GM18507 (cell line): ENCODE measurements at places on chromosomes 11 and 22.

DNA sequence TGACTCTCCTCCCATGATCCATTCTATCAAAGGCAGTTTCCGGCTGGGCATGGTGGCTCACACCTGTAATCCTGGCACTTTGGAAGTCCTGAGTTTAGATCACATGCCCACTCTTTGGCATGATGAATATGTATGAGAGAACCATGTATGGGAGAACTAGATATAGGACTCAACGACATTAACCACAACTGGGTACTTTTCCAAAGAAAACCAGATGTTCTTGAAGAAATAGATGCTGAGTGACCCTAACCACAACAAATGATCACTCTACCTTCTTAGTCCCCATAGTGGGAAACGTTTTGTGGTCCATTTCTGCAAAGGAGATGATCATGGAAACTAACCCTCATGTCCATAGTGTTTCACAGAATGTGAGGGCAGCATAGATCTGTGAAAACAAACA, 13.6 kb downstream of the FJX1 start:
- no peak for DNase-seq

DNA sequence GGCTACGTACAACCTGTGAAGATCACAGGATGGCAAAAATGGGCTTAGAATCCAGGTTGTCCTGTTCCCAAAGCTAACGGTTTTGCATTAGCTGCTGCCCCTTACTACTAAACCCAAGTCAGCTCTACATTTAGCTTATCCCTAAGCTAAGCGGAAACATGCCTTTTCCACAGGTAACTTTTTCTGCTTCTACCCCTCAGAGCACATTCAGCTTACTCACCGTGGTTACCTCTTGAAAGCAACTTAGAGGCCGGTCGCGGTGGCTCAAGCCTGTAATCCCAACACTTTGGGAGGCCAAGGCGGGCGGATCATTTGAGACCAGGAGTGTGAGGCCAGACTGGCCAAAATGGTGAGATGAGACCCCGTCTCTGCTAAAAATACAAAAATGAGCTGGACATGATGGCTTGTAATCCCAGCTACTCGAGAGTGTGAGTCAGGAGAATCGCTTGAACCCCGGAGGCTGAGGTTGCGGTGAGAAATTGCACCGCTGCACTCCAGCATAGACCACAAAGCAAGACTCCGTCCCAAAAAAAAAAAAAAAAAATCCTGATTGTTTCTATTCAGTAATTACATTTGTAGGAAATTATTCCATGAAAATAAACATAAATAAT, 790 bp upstream of the TMEM41B start:
- DNase-seq, result no peak

- DNase-seq, result peak; percentile 90
These were observed 19.1 kb upstream of the MYRF start for GRCh38 chr11:61733120-61733978.

DNA sequence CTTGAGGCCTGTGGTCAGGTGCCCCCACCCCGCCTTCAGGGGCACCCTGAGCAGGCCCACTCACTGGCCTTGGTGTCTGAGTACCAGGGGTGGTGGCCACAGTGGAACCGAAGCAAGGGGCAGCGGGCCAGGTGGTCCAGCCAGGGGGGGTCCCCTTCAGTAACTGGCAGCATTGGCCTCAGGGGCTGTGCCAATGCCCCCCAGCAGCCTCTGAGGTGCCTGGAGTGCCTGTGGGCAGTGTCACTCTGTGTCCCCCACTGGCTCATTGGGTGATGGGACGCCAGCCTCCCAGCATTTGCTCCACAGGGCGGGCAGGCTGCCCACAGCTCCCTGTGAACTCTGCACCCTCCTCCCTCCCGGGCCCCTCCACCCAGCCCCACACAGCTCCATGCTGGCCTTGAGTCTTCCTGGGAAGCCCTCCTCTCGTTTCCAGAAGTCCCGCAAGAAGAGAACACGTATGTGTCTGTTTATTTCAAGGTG, 29.5 kb upstream of the CARS1 start:
- DNase-seq, result no peak

- DNase-seq, result no peak
These were observed 7.5 kb downstream of the SERPIND1 start for GRCh38 chr22:20781272-20781990.

GRCh38 chr11:83697518-83697917, 411.4 kb upstream of the CCDC90B start:
- no peak for DNase-seq

- DNase-seq, result no peak
These were observed 179.0 kb downstream of the SNX19 start for GRCh38 chr11:130737041-130737830.

GRCh38 chr11:25776238-25776637, 555.7 kb upstream of the ANO3 start:
- DNase-seq, result no peak

DNA sequence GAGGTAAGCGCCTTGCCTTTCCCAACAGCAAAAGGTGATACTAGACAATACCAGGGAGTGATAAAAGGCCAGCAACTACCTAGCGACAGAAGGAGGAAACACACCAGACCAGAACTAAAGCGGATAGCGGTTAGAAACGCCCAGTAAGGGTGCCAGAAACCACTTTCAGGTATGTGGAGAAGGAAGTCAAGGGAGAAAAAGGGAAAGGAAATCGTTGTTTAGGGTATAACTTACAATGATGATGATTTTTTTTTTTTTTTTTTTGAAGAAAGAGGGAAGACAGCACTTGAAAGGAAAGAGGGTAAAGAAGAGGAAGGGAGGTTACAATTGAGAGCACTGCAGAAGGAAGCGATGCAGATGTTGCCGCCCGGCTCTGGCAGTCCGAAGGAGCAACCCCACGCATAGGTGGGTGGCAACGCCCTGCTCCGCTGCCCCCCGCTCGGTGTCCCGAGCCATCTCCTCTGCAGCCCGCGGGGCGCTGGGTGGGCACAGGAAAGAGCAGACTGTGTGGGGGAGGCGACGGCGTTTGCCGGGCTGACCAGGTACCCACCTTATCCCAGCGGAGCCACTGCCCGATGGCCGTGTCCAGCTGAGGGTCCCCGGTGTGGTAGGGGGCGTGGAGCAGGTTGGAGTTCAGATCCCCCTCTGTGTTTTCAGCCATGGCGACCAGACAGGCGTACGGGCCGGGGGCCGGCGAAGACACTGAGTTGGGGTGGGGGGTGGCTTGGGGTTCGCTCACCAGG, 561 bp downstream of the PGM2L1 start:
- no peak for DNase-seq
